Inflammatory macrophage (primary cell): ENCODE measurements at places on chromosomes 7 and 10.
A peak's percentile ranks its signal among the peaks of the same experiment; 100 is the strongest.

DNA sequence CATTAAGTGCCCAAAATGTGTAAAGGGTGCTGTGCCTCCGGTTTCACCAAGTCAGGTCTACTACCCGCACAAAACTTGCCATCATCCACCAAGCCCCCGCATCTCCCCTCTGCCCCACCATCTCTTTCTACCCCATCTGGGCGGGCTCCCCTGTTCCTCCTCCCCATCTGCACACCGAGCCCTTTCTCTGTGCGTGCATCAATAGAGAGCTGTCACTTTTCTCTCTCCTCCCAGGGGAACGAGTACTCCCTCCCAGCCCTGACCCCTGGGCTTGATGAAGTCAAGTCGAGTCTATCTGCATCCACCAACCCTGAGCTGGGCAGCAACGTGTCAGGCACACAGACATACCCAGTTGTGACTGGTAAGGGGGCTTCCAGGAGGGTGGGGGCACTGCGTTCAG lies 63.5 kb downstream of the PAX2 start:
- DNase-seq, result no peak

DNA sequence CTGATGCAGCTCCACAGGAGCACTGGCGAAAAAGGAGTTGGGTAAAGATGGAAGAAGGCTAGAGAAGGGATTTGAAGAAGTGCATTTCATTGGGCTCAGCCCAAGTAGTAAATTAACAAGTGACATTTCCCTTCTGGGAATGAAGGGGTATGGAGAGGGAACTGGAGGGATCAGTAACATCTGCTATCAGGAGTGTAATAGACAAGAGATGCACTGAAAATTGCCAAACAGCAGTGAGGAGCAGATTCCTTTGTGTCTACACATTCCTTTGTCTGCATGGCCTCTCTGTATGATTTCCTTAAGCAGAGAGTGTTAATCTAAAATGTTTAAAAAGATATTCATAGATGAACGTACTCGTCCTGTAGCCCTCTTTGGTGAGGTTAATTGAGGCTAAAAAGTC lies 148.2 kb upstream of the FERD3L start:
- DNase-seq, result no peak

- DNase-seq, result no peak
These were observed 256.2 kb upstream of the NPSR1 start for GRCh38 chr7:34401776-34402175.

- DNase-seq, result no peak
These were observed 1.1 kb downstream of the ARHGAP12 start for GRCh38 chr10:31927565-31927883.

DNA sequence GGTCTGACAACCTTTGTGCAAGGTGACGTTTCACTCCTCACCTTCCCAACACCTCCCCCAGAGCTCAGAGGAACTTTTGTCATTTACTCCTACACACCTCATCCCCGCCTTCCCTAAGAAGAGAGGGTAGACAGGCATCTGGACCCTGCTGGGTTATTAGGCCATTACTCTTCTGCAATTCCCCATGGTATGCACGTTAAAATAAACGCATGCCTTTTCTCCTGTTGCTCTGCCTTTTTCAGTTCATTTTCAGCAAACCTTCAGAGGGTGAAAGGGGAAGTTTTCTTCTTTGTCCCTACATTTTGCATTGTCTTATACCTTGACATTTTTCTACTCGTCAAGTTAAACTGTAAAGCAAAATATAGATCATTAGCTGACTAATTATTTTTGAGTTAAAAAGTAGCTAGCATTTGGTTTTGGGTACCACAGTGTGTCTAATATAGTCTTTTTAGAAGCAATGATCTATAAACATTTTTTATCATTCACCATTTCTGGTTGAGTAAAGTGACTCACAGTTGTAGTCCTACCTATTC lies 10.5 kb upstream of the EDRF1 start:
- no peak for DNase-seq

DNA sequence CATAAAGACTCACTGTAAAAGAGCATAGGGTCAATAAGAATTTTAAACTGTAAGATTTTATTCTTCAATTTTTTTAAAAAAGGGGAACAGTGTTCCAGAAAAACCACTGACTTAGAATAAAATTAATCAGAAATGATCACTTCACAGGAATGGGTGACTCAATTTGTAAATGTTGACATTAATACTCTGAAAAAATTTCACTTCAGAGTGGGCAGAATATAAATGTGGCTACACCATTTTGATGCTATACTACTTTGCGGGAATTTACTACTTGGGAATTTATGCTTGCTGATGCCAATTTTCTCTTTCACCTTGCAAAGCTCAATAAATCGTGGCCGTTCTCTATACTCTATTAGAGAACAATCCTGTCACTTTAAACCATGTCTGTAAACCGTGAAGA lies 126.9 kb downstream of the HIBADH start:
- no peak for DNase-seq

GRCh38 chr7:22411977-22412693 lies 55.2 kb upstream of the RAPGEF5 start:
- no peak for DNase-seq

DNA sequence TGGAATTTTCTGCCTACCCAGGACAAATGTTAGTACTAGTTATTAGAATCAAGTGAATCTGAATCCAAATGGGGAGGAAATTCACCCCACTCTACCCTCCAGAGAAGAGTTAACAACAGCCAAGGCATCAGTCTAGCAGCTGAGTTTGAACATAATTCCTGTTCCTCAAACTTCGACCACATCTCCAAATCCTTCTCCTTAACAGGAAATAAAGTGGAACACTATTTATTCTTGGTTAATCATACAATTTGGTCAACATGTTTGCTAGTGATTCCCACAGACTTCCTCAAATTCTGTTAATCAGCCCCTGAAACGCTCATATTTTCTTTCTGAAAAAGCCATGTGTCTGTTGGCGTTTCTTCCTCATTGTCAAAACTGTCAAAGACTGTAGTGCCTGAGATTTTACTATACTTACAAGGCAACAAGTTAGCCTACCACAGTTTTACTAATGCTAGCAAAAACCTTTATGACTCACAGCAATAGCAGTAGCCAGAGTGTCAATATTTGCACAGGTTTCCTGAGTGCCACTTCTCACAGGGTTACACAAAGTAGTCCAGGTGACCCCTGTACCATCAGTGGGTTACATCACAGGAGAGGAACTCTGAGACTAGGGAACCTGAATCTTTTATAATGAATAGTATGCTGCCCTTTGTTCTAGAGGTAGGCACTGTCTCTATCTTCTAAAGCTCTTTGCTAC lies 202.9 kb downstream of the GRM3 start:
- DNase-seq, result no peak

DNA sequence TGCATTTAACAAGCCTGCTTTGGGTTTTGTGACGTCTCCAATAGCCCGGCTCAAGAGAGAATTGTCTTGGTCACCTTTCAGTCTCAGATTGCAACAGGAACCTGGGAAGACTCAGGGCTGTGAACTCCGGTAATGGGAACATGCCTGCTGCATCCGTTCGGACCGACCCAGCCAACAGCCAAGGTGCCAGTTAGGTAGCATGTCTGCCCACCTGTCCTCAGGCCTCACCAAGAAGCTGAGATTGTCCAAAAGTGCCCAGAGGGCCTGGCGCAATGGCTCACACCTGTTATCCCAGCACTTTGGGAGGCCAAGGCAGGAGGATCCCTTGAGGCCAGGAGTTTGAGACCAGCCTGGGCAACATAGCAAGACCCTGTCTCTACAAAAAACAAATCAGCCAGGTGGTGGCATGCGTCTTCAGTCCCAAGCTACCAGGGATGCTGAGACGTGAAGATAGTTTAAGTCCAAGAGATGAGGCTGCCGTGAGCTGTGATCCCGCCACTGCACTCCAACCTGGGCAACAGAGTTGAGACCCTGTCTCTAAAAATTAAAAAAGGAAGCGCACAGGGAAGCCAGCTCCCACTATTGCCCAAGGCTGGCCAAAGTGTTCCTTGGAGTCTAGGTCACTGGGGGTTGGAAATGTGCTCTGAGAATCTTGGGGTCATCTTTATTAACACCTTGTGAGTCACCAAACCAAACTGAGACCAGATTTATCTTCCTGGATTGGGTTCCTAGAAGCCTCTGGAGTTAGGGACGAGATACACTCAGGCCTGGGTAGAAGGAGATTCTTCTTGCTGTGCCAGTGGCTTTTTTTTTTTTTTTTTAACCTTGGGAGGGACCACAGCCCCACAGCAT lies 26.9 kb downstream of the BAG3 start:
- DNase-seq, result no peak

- DNase-seq, result no peak
These were observed 14.1 kb downstream of the ZMIZ1 start for GRCh38 chr10:79082631-79083596.

GRCh38 chr7:24769851-24770250 lies 12.6 kb upstream of the GSDME start:
- no peak for DNase-seq

DNA sequence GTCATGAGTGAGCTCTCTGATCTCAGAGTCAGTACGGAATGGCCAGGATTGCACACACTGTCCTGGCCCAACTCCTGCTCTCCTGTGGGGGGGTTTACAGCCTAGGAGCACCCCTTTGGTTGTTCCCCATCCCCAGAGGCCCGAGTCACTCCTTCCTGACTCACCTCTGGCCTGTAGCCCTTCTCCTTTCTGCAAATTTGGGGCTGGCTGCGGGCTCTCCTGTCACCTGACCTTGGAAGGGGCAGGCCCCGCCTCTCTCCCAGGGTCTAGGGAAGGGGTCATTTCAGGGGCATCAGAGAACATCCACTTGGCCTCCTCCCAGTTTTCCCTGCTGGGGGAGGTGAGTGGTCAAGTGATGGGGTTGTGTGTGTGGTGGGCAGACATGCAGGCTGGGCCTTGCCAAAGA lies 1.7 kb downstream of the NYAP1 start:
- no peak for DNase-seq

DNA sequence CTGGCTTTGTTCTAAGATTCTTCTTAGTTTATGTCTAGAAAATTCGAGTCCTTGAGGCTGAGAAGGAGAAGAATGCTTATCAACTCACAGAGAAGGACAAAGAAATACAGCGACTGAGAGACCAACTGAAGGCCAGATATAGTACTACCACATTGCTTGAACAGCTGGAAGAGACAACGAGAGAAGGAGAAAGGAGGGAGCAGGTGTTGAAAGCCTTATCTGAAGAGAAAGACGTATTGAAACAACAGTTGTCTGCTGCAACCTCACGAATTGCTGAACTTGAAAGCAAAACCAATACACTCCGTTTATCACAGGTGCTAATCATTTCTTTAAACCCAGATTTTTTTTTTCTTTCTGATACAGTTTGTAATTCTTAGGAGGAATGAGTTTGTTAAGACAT lies 6.7 kb downstream of the CEP55 start:
- DNase-seq, result no peak

- no peak for DNase-seq
These were observed 2.1 kb downstream of the CNNM1 start for GRCh38 chr10:99331207-99331803.

- peak; percentile 38 for DNase-seq
These were observed 20.6 kb downstream of the ZDHHC6 start for GRCh38 chr10:112426111-112426510.

- DNase-seq, result peak; percentile 65
These were observed 23.3 kb downstream of the MYOF start for GRCh38 chr10:93458821-93459257.

- DNase-seq, result no peak
These were observed 2.3 kb upstream of the STK32C start for GRCh38 chr10:132309879-132310591.
